Activated T-cell treated with anti-CD3 and anti-CD28 coated beads, Interleukin-2, amount 50 U/mL, for 48 hours (primary cell): ENCODE measurements at places on chromosomes 12 and 14.
A peak's percentile ranks its signal among the peaks of the same experiment; 100 is the strongest.

- DNase-seq, result no peak
Observed at GRCh38 chr14:75647640-75648039, 13.0 kb downstream of the ERG28 start.

- no peak for DNase-seq
Observed at GRCh38 chr12:24860546-24860945, 88.4 kb downstream of the BCAT1 start.

DNA sequence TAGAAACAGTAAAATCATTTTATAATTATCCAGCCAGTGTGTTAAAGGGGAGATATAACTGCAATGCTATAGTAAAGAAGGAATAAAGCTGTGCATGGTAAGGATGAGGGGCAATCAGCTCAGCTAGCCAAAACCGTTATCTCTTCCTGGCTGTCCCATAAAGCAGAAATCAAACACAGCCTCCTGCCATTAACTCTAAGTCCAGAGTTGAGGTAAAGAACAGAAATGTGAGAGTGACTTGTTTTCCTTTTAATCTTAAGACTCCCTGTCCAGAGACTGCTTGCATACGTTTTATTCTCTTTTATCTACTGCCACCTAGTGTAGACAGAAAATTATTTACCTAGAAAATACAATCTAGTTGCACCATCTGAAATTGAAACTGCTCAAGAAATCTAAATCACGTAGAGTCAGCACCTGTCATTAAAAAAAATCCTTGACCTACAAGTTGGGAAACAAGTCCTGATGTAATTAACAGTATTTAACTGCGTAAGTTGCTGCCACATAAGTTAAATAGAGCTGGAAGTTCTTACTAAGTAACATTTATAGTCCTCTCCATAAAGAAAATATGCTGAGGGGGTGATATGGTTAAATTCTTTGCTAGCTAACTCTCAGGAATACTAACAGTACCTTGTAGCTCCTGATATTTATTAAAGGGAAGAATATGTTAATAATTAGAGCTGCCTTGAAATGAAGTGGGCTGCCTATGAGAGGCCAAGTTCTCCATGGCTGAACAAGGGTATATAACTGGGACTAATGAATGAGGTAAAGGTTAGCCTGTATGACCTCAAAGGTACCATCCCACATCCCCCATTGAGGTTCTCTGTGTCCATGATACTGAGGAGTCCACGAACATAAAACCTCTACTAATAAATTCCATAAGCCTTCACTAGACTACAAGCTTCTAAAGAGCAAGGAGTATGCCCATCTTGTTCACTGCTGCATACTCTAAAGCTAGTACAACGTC is 62.7 kb downstream of the GALNT4 start:
- DNase-seq, result no peak

- no peak for DNase-seq
Observed at GRCh38 chr14:78178971-78179370, 8.8 kb downstream of the NRXN3 start.

GRCh38 chr14:34098045-34098984 is 147.4 kb upstream of the EGLN3 start:
- peak; percentile 33 for DNase-seq

- DNase-seq, result no peak
Observed at GRCh38 chr12:132108211-132108832, 35.8 kb downstream of the DDX51 start.

GRCh38 chr14:92135269-92135668 is 13.5 kb downstream of the CPSF2 start:
- no peak for DNase-seq

DNA sequence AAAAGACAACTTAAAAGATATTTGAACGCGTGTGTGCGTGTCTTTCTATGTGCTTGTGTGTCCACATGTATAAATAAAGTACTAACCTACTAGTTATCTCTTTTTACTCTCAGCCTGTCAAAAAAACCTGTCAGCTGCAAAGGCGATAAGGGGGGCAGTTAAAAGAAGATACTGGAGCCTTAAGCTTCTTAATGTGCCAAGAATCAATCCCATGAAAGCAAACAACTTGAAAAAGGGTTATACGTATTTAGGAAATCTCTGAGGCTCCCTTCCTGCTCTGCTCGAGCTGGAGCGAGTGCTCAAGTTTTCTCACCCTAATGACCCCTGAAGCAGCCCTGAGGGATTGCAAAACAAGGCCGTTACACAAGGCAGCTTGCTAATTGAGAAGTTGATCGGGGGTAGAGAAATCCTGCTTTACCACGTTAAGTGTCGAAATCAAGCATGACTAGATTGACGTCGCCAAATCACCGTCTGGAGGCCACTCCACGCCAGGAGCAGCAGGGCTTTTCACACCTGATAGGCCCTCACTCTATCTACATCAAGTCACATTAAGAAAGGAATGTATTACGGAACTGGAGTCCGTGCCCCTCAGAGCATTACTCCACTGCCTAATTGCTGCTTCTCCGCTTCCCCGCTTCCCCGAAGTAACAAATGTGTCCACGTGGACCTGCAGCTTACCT is 32.4 kb downstream of the LMO3 start:
- DNase-seq, result no peak

DNA sequence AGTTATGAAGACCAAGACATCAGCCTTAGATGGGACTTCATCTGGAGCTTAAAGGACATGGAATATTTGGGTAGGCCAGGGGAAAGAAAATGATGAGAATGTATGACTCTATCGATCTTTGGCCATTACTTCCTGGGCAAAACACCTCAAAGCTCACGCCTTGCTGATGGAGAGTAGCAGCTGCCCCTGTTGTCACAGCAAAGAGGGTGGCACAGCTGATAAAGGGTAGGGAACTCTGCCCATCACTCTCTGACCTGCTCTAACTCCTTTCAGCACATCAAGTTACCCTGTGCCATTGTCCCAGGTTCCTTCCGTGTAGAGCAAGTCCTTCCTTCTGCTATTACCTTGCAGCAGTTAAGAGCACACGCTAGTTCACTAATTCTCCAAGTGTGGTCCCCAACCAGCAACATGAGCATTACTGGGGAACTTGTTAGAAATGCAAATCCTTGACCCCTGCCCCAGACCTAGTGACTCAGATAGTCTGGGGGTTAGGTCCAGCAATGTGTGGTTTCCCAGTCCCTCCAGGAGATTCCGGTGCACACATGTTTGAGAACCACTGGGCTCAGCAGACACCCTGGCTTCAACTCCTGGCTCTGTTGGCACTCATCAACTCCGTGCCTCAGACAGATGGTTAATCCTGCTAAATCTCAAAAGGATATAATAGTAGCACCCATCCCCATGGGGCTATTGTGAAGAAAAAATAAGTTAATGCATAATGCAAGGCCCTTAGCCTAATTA is 93.7 kb upstream of the EEA1 start:
- no peak for DNase-seq

GRCh38 chr14:50979941-50980850 is 35.9 kb upstream of the PYGL start:
- DNase-seq, result no peak

DNA sequence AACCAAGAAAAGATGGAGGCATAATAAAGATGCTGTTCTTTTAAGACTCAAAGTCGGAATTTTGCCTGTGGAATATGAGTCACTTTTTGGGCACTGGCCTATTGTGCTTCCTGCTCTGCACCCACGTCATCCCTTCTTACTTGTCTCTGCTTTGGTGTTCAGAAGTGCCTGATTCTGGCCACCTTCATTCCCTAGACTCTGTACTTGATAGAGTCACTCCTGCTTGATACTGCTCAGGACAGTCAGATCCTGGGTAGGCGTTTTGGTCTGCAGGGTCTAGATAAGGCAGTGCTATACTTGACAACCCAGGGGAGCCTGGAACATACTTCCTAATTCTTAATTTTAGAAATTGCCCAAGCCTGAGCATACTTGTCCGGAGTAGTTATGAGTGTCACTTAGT is 1.9 kb downstream of the LRRK2 start:
- no peak for DNase-seq

- peak; percentile 38 for DNase-seq
Observed at GRCh38 chr14:64704143-64704742, at the start of gene PLEKHG3. Gene PLEKHG3, plus strand, starts transcription at chr14:64704424. Its CDS starts 23,208 bp downstream, at chr14:64727632.

- no peak for DNase-seq
Observed at GRCh38 chr12:61869796-61870195, 390.4 kb upstream of the USP15 start.

DNA sequence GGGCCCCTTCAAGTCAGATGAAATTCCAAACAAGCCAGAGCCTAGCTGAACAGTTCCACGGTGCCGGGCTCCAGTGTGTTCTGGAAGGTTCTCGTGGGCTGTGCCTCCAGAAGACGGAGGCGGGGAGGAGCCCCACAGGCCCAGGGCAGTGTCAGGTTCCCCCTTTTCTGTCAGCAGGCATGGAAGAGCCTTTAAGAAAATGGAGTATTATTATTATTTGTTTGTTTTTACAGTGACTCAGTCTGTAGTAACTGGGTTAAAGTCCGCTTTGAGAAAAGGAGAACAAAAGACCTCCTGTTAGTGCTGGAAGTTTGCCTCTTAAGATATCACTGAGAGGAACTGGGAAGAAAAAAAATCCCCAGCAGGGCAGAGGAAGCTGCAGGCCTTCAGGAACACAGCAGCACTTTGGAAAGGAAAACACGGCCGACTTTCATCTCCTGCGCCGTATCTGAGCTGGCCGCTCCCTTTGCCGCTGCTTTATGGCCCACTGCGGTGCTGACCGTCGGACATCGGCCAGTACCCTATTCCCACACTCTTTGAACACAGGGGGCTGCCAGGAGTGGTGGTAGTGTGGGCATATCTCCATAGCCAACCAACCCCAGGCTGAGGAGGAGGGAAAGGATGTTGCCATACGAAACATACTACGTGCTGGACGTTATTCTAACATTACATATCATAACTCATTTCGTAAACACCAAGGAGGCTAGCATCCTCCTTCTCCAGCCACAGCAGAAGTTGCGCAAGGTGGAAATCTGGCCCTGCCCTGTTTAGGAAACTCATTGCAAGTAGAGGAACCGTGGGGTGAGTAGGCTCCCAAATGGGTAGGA is 194.0 kb downstream of the ZFP36L1 start:
- DNase-seq, result no peak

GRCh38 chr14:91580876-91581577 is 70.9 kb upstream of the PPP4R3A start:
- DNase-seq, result no peak

- no peak for DNase-seq
Observed at GRCh38 chr12:29769162-29769858, 14.4 kb downstream of the TMTC1 start.

- no peak for DNase-seq
Observed at GRCh38 chr12:124824195-124824594, 39.5 kb downstream of the SCARB1 start.

DNA sequence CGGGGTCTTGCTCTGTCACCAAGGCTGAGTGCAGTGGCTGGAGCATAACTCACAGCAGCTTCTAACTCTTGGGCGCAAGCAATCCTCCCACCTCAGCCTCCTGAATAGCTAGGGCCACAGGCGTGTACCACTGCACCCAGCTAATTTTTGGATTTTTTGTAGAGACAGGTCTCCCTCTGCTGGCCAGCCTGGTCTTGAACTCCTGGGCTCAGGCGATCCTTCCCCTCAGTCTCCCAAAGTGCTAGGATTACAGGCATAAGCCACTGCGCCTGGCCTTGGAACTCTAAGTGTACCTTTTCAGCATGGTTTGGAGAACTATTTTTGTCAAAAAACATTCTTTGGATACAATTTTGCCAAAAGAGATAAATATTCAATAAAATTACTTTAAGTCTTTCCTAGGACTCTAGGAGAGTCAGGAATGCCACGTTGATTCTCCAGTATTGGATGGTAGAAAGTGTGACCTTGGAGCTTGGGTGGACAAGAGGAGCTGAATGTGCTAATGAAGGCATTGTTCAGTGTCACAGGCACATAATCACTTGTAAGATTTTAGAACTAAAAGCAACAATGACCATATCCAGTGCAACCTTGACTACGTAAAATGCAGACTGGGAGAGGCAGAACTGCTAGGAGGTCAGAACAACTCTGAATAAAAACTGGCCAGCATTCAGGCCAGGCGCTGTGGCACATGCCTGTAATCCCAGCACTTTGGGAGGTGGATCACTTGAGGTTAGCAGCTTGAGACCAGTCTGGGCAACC is 2.8 kb downstream of the SRSF9 start:
- DNase-seq, result peak; percentile 52

DNA sequence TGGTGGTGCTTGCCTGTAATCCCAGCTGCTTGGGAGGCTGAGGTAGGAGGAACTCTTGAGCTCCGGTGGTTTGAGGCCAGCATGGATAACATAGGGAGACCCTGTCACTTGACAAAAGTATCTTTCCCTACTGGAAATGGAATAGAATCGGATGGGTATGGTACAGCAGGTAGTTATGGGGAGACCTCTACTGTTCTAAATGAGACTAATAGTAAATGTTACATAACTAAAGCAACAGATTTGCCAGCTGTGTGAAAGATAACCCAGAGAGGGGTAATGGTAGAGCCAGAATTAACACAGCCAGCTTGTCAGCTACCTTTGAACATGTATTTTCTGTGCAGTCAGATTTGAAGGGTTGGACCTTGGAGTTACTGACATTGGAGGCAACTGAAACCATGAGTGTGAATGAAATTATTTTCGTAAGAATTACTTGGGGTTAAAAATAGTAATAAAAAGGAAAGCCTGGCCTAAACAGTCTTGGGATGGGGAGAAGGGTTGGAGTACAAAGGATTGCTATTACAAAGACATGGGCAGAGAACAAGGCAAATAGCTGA is 21.7 kb upstream of the NUP107 start:
- DNase-seq, result no peak

GRCh38 chr12:45987340-45987727 is 3.0 kb downstream of the SCAF11 start:
- DNase-seq, result no peak

- DNase-seq, result no peak
Observed at GRCh38 chr14:54370323-54371198, 26.2 kb upstream of the CDKN3 start.

DNA sequence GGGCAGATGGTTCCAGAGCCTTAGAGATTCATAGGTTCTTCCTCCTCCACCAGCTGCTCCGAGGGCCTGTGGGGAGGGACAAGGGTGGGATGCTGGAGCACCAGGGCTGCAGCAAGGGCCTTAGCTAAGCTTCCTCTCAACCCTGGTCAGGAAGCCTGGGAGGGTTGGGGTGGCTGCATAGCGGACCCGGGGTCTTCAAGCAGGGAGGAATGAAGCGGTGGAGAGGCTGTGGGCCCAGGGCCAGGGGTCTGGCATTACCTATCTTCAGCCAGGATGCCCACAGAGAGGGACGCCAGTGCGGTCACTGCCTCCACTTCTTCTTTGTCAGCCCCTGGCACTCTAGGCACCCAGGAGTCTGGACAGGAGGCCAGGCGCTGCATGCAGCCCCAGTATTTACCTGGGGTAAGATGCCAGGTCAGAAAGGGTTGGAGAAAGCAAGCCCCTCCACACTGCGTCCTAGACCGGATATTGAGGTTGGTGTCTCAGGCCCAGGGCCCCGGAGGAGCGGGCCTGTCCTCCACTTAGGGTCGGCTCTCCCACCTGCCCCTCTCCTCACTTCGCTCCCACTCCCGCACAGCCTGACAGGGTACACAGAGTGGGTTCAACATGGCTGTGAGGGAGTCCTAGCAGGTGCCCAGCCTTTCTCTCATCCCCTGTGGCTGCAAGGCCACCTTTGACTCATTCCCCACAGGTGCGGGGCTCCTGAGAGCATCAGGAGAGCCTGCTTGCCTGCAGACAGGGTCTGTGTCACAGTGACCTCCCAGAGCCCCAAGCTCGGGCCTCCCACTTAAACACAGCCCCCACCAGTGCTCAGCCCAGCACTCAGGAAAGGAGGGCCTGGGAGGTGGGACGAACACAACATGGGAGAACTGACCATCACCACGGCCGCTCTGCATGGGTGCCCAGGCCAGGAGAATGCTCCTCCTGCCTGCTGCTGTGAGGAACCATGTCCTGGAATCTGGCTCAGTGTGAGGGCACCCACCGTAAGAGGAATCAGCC is 11.1 kb downstream of the SLC48A1 start:
- no peak for DNase-seq

GRCh38 chr14:68199554-68200151 is 380.1 kb downstream of the RAD51B start:
- DNase-seq, result no peak

GRCh38 chr12:10175846-10176636 is 2.8 kb upstream of the TMEM52B start:
- DNase-seq, result no peak
